AG09319 (cell line): ENCODE measurements at places on chromosomes 1 and 21.

DNA sequence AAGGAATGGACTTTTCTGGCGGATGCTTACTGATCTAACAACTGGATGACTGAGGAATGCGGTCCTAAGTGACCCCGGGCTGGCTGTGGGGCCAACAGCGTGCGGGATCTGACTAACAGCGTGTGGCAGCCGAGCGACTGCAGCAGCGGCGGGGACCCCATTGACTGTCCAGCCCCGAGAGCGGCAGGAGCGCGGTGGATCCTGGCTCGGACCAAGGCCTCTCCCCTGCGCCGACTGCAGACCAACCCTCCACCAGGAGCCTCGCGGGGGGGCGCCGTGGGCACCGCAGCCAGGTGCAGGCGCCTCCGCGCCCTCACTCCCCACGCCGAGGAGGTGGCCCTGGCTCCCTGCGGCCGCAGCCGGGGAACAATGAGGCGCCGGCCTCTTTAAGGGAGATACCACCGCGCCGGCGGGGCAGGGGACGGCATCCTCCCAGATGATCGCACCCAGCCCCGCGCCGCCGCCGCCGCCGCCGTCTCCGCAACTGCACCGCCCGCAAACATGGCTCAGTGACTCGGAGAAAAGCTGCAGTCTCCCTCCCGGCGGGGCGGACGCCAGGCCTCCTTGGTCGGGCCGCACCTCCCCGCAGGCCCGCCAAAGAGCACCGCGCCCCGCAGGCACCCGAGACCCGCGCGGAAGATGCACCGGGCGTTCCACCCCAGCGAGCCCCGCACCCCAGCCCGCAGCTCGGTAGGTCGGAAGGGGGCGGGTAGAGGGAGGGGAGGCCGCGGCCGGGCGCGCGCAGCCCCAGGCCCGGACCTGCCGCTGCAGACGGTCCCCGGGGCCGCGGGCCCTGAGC lies 694 bp upstream of the PDIK1L start:
- DNase-seq: no peak

DNA sequence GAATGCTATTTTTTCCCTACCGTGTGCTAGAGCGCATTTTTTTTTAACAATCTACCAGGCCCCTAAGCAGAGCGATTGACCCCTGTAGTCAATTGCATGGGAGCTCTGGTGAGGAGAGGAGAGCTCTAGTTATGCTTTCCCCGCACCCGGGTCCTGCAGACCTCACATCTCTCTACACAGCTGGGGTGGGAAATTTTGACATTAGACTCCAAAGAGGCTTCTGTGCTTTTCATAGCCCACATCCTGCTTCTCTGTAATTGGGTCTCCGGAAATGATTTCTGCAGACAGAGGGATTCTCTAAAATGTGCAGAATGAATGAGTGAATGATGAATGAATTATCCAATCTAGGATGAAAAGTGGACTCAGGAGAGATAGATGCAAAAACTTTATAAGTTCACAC lies 41.5 kb upstream of the DUSP10 start:
- no peak for DNase-seq

DNA sequence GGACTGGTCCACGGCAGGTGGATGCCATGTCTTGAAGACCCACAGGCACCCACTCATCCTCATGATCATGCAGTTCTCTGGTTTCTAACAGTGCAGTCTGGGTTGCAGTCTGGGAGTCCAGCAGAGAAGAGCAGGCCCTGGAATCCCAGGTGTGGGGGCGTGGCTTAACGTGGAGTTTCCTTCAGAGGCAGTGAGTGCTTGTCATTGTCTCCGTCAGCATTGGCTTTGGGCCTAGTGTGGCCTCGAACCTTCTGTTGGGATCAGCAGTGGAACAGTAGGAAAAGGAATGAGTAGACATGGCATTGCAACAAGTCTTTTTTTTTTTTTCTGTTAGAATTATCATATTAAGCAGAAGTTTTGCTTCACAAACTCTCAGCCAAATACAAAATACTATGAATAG lies 12.8 kb downstream of the LGALS8 start:
- no peak for DNase-seq

DNA sequence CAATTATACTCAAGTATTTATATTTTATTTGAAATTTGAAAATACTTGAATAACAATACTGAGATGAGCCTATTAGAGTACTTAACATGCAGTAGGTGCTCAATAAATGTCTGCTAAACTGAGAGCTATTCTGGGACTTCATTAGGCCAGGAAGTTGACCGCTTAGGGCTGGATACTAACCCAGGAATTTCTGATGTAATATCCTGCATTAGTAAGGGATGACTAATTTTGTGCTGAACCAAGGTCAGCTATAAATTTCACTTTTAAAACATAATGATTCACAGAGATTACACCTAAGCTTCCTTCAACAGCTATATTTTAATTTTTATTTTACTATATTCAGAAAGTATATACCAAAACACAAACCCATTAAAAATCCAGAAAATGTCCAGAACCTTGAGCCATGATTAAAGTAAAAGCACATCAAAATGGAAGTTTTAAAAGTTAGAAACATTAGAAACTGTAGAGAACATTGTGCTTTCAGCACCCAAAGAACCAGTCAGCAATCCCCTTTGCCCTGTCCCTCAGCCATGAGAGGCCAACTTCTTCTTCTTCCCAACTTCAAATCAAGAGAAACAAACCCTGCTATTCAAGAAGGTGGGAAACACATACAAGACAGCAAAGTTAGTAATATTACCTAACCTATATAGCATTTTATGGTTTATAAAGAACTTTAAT lies 35.4 kb downstream of the WNT2B start:
- DNase-seq: peak; percentile 60

DNA sequence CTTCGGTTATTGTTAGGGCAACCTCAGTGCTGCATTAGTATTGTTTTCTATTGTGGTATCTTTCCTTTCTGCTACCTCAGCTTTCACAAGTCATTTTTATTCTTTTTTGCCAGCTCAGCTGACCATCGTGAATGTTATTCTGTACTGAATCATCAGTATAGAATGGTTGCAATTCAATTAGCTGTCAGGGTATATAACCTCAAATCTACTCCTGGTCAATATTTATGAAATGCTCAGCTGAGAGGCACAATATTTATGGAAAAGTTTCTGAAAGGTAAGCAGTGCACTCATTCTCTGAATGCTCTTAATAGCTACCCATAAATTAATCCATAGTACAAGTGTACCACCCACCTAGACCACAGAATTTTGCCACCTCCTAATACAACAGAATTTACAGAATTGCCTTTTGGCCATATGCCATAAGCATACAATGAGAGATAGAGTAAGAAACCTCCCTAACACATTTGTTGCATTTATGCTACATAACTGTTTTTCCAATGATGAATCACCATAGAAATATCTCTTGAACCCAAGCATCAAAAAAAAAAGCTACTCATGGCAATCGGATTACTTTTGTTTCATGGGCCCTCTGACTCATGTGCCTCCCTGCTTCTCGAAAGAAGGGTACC lies 732.6 kb upstream of the CHRM3 start:
- no peak for DNase-seq

- no peak for DNase-seq
Observed at GRCh38 chr1:31289021-31289420, 7.6 kb downstream of the SNRNP40 start.

DNA sequence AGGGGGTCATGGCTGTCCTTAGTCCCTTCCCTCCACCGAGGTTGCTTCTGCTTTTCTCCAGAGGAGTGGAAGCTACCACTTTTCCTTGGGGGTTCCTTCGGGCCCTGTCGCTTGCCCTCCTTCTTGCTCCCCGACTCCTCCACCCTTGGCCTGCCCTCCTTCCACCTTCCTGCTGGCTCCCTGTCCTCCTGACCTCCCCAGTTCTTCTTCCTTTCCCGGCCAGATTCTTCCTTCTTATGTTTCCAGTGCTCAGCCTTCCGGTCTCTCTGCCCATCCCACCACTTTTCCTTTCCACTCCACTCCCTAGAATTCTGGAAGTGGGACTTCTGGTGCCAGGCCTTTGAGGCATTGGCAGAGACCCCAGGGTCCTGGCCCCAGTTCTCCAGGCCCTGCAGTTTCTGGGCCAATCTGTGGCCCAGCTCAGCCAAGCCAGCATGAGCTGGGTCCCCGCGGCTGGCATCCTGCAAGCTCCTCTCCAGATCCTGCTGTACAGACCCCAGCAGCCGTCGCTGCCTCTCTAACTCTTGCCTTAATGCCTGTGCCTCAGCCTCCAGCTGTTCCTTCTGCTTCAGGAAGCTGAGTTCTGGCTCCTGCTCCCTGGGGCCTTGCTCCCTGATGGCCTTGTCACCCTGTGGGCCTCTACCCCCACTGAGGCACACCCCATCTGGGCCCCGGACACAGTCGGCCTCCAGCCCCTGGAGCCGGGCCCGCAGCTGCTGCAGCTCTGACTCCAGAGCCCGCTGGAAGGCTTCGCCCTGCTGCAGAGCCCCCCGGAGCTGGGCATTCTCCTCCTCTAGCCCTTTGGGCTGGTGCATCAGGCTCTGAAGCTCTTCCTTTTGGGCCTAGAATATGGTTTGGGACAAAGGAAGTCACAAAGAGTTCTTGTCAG lies 9.7 kb upstream of the PMVK start:
- DNase-seq: no peak

- no peak for DNase-seq
Observed at GRCh38 chr1:182484531-182485257, 34.7 kb downstream of the RGSL1 start.

DNA sequence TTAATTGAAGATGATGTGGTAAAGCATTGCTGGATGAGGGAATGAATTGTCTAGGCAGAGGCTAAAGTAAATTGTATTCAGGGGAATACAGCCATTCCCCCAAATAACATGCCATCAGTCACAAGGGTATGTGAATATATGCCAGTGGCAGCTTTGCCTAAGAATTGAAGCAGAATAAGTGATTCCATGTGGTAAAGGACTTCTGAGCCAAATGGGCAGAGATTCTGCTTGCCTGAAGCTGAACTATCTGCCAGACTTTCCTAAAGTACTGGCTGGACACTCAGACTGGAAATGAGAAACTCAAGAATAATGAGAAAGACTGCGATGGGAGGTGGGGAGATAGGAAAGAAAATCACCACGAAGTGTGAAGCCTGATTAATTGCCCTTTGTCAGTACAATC lies 2.4 kb downstream of the LIX1L start:
- no peak for DNase-seq

GRCh38 chr1:155831279-155831976 lies 25.6 kb downstream of the GON4L start:
- DNase-seq: no peak

- no peak for DNase-seq
Observed at GRCh38 chr1:18200136-18200717, 92.6 kb downstream of the IGSF21 start.

- DNase-seq: no peak
Observed at GRCh38 chr1:63073309-63074306, 248.8 kb upstream of the FOXD3 start.
